ENCODE measurements at places on chromosomes 4 and X.

- DNase-seq: no peak
These were observed 128.2 kb downstream of the AFF2 start for GRCh38 chrX:148628621-148629020.

GRCh38 chrX:150508451-150509367 is 59.7 kb upstream of the MTM1 start:
- no peak for DNase-seq

GRCh38 chr4:66252291-66252690 is 582.0 kb upstream of the EPHA5 start:
- DNase-seq: no peak

GRCh38 chrX:154460326-154460725 is 2.2 kb downstream of the PLXNA3 start:
- DNase-seq: no peak

DNA sequence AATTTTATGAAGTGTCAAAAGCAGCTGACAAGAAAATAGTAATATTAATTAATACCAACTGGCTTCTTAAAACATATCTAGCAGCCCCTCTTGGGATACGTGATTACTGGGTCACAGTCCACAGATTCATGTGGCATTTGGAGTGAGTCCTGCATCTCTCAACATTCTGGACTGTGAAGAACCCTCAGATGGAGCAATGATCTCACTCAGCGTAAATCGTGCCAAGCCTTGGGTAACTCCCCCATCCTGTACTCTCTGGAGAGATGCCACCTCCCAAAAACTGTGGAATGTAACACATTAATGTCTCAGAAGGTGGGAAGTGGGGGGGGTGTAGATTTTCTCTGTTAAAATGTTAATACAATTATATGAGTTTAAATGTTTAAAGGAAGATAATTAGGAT is 118.2 kb upstream of the IQCM start:
- no peak for DNase-seq
